ENCODE measurements at places on chromosomes 2 and 18.

- DNase-seq: no peak
Measured at GRCh38 chr2:47313141-47313691, 89.7 kb upstream of the MSH2 start.

GRCh38 chr2:12613137-12613835 lies 103.5 kb upstream of the TRIB2 start:
- no peak for DNase-seq

GRCh38 chr2:173264603-173265366 lies 89.9 kb upstream of the CDCA7 start:
- no peak for DNase-seq

DNA sequence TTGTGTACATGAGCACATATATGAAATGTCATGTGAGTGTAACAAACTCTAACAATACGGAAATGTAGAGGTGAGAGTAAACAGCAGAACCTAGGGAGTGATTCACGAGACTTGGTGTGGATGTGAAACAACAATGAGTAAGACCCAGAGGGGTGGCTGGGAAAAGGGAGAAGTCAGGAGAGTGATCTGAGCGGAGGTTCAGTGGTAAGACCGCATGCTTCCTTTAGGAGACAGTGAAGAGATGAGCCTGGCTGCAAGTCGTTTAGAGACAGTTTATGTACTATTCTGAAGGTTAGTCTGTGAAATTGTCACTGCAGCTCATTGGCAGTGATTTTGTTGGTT lies 150.6 kb downstream of the PRPF40A start:
- no peak for DNase-seq

DNA sequence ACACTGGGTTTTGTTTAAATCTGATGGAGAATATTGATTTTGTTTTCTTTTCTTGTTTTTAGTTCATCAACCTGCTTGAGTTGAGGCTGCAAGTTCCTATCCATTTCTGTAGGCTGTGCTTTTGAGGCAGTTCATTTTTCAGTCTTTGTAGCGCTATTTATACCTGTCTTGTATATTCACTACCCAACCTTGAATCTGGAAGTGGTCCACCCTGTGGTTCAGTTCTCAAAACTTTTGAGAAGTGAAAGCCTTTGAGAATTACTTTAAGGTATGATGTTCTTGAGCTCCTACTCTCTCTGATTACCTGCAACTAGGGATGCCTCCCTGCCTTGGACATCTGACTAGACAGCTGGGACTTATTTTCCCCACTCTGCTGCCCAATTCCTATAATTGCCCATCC lies 53.5 kb upstream of the KCNE4 start:
- DNase-seq: no peak

GRCh38 chr2:188734691-188735090 lies 239.5 kb upstream of the COL3A1 start:
- no peak for DNase-seq

DNA sequence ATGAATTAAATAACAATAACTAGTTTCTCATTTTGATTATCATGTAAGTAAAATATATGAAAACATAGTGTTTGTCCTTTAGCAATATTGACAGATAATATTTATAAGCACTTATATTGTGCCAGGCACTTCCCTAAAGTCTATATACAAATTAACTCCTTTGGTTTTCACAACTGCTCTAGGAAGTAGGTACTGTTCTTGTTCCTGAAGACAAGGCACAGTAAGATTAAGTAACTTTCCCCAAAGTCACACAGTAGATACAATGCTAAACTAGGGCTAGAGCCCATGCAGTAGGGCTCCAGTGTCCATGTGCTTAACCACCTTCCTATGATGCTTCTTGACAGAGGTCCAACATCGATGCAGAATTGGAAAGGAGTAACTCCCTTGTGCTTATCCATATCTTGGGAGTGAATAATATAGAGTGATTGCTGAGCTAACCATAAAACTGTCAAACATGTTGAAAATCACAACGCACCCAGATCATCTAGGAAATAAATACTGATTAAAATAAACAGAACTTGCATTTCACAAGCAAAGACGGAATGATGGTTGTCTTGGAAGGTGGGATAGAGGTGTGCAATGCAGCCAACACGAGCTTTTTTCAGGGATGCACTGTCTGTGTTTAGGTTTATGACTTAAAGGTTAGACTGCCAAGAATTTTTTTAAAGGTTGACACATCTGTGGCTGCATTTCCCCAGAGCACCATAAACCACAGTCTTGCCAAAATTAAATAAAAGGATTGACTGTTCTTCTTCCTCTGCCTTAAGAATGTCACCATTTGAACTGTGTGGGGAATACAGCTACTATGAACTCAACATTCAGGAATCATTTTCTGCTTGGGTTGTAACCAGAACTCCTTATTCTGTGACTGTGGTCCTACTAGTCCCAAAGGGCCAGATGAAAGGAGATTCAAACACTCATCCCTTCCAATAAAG lies 80.8 kb downstream of the ANKRD44 start:
- no peak for DNase-seq

DNA sequence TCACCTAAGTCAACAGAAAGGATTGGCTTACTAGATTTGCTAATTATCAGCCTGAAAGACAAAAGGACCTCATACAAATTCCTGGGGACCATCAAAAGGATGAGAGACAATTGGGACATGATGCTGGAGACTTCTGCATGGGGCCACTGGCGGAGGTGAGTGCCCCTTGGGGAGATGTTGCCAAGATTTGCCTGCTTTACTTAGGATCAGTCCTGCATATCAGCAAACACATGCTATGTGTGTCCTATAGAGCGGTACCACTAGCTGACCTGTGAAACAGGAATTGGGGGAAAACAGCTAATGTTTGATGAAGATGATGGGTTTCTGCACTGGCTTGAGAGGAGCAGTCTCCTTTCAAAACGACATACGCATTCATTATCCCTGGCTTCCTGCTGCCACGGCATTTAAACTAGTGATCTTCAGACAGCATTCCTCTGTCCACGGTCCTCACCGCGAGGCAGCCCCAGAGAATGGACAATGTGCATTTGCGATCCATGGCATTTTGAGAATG lies 104.2 kb downstream of the TGIF1 start:
- DNase-seq: no peak

DNA sequence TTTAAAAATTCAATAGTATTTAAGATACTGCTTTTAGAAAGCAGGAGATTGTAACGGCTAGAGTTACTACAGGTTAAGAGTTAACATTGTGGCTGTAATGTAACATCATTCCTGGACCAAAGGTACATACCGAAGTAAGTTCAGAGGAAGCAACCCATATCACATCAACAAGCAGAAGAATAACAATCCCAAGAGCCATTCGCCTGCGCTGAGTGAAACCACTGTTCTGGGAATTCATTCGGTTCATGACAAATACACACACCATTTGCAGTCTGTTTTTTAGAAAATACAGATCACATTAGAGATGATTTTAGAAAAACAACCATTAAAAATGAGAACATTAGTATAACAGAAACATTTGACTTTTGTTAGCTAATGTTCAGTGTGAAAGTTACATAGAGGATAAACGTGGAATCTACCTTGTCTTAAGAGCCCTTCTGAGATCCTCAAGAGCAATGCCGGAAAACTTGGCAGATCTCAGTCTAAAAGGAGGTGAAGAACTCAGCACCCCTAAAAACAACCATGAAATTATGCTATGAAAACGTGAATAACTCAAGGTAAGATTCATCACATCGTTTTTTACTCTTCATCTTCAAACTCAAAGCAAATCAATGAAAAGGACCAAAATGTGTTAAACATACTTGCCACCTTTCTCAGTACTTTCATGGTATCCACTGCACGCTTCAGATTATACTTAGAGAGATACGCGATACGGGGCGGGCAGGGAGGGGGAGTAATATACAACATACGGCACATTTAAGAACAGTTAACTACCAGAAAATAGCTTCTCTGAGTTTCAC lies 1.2 kb downstream of the SLC35F5 start:
- no peak for DNase-seq

GRCh38 chr2:25030702-25031101 lies 11.2 kb upstream of the EFR3B start:
- DNase-seq: no peak

DNA sequence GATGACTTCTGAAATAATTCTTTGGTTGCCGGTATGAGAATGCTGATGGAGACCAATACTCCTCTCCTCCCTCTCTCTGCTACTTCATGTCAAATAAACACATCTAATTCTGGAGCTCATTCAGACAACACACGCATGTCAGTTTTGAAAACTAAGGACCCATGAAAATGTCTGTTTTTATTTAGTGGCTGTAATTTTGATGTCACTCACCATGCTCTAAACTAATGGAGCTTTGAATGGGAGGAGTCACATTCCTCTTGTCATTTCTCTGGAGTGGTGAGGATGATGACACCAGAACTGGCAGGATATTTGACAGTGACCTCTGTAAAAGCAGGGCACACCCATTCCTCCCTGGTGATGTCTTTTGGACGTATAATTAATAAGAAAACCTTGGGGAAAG lies 163.0 kb downstream of the PHLPP1 start:
- DNase-seq: no peak

DNA sequence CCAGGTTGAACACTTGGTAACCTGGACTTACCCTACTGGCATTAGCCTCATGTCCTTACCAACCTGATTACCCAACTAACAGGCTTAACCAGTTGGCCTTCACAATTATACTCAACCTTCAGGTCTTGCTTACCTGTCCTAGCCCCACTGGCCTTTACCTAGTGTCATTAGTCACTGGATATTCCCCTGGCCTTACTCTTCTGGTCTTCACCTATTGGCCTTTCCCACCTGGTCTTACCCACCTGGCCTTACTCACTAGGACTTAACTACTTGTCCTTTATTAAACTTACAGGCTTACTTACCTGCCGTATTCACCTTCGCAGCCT lies 131.1 kb upstream of the ZSWIM2 start:
- DNase-seq: no peak

- DNase-seq: peak; percentile 27
Measured at GRCh38 chr2:233385489-233386044, 31.3 kb downstream of the DGKD start.

GRCh38 chr2:223800908-223801307 lies 36.5 kb downstream of the AP1S3 start:
- no peak for DNase-seq

GRCh38 chr2:191206613-191207471 lies 38.4 kb upstream of the MYO1B start:
- DNase-seq: no peak

GRCh38 chr2:84821806-84822205 lies 59.1 kb downstream of the TRABD2A start:
- no peak for DNase-seq

- no peak for DNase-seq
Measured at GRCh38 chr2:37637190-37637860, 34.1 kb downstream of the CDC42EP3 start.

- no peak for DNase-seq
Measured at GRCh38 chr2:128362176-128362888, 43.7 kb upstream of the HS6ST1 start.

DNA sequence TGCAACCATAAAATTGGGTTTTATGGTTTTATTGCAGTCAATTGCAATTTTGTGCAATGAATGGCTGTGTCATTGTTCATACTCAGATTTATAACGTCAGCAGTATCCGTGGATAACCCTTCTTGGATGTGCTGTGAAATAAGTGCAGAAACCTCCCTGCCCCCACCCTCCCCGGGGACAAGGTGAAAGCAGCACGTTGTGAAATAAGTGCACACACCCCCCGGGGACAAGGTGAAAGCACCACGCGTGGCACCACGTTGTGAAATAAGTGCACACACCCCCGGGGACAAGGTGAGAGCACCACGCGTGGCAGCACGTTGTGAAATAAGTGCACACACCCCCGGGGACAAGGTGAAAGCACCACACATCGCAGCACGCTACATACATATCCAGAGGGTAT lies 93.6 kb upstream of the NFATC1 start:
- no peak for DNase-seq

GRCh38 chr2:18721038-18721922 lies 131.9 kb upstream of the NT5C1B start:
- DNase-seq: no peak

GRCh38 chr2:120430501-120430830 lies 84.5 kb downstream of the INHBB start:
- no peak for DNase-seq

GRCh38 chr2:38815936-38816335 lies 37.9 kb downstream of the GEMIN6 start:
- DNase-seq: no peak

- DNase-seq: no peak
Measured at GRCh38 chr18:57957210-57957609, 86.8 kb upstream of the NEDD4L start.

Measured in stimulated activated CD4-positive, alpha-beta T cell treated with anti-CD3 and anti-CD28 coated beads, Interleukin-4, amount 100 ng/mL, for 24 hours (primary cell).